ENCODE measurements at places on chromosomes 7 and 10.

DNA sequence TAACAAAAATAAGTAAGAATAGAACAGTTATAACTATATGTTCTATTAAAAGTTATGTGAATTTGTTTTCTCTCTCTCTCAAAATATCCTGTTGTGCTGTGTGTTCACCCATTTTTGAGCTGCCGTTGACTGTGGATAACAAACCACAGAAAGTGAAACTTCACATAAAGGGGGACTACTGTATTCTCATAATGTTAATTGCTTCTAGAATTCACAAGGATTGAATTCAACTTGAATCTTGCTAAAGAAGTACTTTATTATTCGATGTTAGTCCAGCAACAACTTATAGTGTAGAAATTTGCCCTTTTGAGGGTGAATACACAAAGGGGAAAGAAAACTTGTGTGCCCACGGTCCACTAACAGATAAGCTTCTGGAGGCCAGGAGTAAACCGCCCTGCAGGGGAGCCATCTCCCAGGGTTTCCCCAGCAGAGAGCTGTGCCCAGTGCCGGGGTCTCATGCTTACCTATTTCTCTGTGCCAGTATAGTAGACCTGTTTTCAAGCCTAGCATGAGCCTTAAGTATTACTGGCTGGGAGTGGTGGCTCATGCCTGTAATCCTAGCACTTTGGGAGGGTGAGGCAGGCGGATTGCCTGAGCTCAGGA lies 87.1 kb downstream of the KAT6B start:
- no peak for DNase-seq

- DNase-seq = no peak
These were observed 375.1 kb downstream of the PHTF2 start for GRCh38 chr7:78173666-78174065.

- DNase-seq = no peak
These were observed 75.4 kb downstream of the CSTF2T start for GRCh38 chr10:51624013-51624412.

GRCh38 chr7:112286250-112287086 lies 80.0 kb downstream of the ZNF277 start:
- no peak for DNase-seq

DNA sequence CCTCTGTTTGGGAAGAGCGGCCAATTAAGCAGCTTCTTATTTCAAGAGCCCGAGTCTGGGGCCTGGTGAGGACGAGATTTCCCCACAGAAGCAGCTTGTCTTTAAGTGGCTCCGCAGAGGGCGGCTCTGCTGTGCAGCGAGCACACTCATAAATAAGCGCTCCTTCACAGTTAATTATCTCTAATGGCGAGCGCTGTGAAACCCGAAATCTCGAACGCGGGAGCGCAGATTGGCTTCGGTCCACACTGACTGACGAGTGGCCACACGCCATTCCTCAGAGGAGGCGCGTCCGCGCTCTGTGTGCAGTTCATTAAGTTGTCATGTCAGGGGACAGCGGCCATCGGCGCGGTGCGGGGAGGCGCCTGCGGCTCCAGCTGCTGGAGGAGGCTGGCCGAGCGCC lies 560.9 kb downstream of the DNAJB6 start:
- DNase-seq = no peak

DNA sequence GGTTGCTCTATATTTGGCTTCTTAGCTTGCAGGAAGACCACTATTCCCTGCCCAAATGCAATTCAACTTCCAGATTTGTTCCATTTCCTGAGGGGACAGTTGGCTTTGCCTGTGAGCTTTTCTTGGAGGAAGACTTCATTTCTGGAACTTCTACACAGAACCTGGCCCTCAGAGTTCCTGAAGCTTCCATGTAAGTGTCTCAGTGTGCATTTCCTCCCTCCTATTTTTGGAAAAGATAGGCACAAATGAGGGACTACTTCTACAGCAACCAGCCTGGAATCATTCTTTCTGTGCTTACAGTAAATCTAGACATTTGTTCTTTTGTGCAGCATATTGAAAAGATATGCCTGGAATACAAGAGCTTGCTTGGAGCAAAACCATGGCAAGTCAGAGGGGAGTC lies 164.3 kb downstream of the CREB5 start:
- DNase-seq = no peak
